ENCODE measurements at places on chromosomes 13 and 19. TPM values are rescaled to one million over a fixed set of nuclear protein-coding genes. Genes with fewer than 3 reads are reported as not detected.

The POU4F1 gene
- not detected for total RNA-seq

The TUBA3C gene
- total RNA-seq: not detected

The ZNF723 gene
- not detected for total RNA-seq

The SPACA4 gene
- not detected for total RNA-seq

The IGSF23 gene
- not detected for total RNA-seq

The PTPRH gene
- total RNA-seq: 1.5 TPM

The POU2F2 gene
- total RNA-seq: 5.6 TPM

The ZNF526 gene
- total RNA-seq: 12.1 TPM

The GPR180 gene
- total RNA-seq: 5.8 TPM

The KLF2 gene
- 105 TPM for total RNA-seq

The C19orf85 gene
- total RNA-seq: not detected

The NCAN gene
- total RNA-seq: not detected

The TMEM145 gene
- not detected for total RNA-seq

The PRRG2 gene
- 1.7 TPM for total RNA-seq

The MADCAM1 gene
- total RNA-seq: 1.1 TPM

The HCN2 gene
- total RNA-seq: 0.27 TPM

The LHFPL6 gene
- 146 TPM for total RNA-seq

The FUT1 gene
- total RNA-seq: 3.6 TPM

The FXYD3 gene
- 24.1 TPM for total RNA-seq

The STXBP2 gene
- 30.1 TPM for total RNA-seq

The IL12RB1 gene
- 2.1 TPM for total RNA-seq

The SLITRK1 gene
- 6.2 TPM for total RNA-seq

The FUT3 gene
- total RNA-seq: not detected

The WDR87 gene
- total RNA-seq: not detected

The PSG6 gene
- not detected for total RNA-seq

The GGACT gene
- 5.2 TPM for total RNA-seq

The ZNF221 gene
- total RNA-seq: 12.2 TPM

The SLC46A3 gene
- total RNA-seq: 10.1 TPM

The NFIX gene
- 131 TPM for total RNA-seq

The TPTE2 gene
- not detected for total RNA-seq

The CGB8 gene
- not detected for total RNA-seq

The C13orf42 gene
- total RNA-seq: not detected

The ZNF439 gene
- total RNA-seq: 12.7 TPM

The RLN3 gene
- not detected for total RNA-seq

The KLK7 gene
- total RNA-seq: 5.5 TPM

The PCSK4 gene
- 2.5 TPM for total RNA-seq

The PPM1N gene
- total RNA-seq: 1.8 TPM

The PAK4 gene
- total RNA-seq: 43.5 TPM

The ZNF534 gene
- 2.3 TPM for total RNA-seq

The HRC gene
- 5.1 TPM for total RNA-seq

The CLEC17A gene
- 0.76 TPM for total RNA-seq

The RASGRP4 gene
- total RNA-seq: 7.0 TPM

The COX7A1 gene
- 71.6 TPM for total RNA-seq

The ZNF345 gene
- 9.7 TPM for total RNA-seq

The SIGLEC8 gene
- total RNA-seq: 0.49 TPM

The CCDC122 gene
- 5.2 TPM for total RNA-seq

The ATP4A gene
- not detected for total RNA-seq

The CAPN12 gene
- 5.6 TPM for total RNA-seq

The ZNF878 gene
- 0.27 TPM for total RNA-seq

The TEX29 gene
- 1.6 TPM for total RNA-seq

The KLK10 gene
- 3.0 TPM for total RNA-seq

The GARIN5A gene
- 0.45 TPM for total RNA-seq

The SLC25A42 gene
- total RNA-seq: 14.8 TPM

The DNAAF3 gene
- total RNA-seq: 0.62 TPM
